ENCODE measurements at places on chromosomes 4 and X.
A peak's percentile ranks its signal among the peaks of the same experiment; 100 is the strongest.

DNA sequence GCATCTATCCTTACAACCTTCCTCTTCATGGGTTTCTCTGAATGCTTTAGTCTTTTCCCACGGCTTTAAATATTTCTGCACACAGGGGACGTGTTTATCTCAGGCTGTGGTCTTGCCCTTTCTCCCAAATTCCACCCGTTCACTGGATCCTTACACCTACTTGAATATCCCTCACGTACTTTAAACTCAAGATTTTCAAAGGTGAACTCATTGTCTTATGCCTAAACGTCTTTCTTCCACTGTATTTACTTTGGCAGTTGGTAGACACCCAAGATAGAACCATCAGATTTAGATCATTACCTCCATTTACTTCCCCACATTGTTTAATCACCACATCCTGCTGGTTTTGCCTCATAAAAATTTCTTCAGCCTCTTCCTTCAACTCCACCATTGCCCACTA, 269.2 kb downstream of the CBLL2 start:
- no peak for DNase-seq

DNA sequence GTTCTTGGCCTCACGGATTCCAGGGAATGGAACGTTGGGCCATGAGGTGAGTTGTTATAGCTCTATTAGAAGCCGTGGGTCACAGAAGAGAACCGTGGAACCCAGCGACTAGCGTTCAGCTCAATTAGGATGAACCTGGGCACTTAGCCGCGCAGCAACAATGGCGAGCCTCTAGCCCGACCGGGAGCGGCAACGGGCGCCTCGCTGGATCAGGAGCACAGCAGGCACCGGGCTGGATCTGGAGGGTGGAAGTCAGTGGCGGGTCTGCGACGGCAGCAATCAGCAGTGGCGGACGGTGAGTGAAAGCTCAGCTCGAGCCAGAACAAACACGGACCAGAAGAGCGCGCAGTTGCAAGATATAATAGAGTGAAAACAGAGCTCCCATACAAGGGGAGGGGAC, 34.2 kb downstream of the AGA start:
- no peak for DNase-seq

DNA sequence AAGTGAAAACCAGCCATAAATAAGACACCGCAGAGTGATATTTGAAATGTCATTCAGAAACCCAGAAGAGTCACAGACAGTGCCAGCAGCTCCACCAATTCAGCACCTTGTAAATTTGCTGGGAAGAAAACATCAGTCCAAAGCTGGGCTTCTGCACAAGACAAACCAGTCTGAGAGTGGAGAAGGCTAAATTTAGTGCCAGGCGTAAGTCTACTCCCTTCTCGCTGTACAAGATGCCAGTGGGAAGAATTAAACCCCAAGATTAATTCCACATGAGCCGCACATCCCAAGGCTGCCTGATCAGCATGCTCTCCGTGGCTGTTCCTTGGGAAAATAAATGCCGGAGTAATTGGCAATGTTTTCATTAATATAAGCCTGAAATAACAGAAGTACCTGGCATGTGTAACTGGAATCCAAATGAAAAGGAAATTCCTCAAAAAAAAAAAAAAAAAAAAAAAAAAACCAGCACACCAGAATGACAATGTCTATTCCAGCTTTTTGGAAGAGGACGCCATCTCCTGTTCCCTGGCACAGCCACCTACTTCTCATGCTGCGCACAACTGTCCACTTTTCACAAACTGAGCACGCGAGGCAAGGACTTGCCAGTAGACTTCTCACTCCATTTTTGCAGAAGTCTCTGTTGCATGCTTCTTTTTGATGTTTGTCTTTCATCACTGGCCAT, 95.5 kb downstream of the NSUN7 start:
- DNase-seq = no peak

- no peak for DNase-seq
Observed at GRCh38 chrX:107560980-107561379, 67.3 kb upstream of the PRPS1 start.

DNA sequence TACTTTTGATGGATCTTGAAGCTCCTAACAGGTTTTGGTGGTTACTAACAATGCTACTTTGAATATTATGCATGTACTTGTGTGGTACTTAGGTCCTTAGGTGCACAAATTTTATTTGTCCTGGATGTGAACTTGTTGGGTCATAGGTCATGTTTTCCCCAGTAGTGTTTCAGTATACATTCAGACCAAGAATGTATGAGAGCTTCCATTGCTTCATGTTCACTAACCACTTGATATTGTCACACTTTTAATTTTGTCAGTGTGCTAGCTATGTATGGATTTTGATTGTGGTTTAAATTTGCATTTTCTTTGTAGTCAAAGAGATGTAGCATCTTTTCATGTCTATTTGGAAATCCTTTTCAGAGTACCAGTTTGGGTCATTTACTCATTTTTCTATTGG, 32.2 kb downstream of the CLCN3 start:
- DNase-seq = no peak

GRCh38 chr4:132564920-132565319, 584.2 kb upstream of the PCDH10 start:
- DNase-seq = no peak

DNA sequence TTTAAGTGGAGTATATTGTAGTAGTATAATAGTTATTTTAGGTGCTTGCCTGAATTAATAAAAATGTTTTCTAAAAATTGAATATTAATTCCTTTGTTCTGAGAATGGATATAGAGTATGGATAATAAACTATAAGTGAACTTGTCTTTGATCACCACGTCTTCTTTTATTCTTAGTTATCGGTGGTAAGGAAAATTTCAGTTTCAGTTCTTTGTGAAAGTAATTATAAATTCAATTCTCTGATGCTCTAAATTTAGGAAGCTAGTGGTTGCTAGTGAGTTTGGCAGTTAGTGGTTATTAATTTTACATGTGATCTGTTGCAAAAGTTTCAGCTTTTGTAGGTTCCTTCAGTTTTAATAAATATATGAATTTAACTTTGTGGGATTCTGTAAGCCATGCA, 30.8 kb downstream of the MRPL1 start:
- no peak for DNase-seq

DNA sequence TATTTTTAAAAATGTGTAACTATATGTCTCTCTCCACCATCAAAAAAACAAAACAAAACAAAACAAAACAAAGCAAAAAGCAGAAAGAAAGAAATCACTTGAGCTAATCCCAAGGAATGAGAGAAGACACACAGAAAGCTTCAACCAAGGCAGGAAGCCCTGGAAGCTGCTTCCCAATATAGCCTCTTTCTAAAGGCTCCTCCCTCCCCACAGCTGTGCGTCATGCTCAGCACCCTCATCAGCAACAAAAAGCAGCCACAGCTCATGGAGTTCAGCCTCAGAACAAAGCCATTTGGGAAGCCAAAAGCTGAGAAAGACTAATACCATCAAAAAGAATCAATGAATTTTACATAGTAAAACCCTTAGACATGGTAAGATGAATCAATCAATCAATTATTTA, 501.6 kb upstream of the SMIM31 start:
- DNase-seq = no peak

- DNase-seq = no peak
Observed at GRCh38 chrX:85569686-85570085, 190.2 kb upstream of the POF1B start.

- no peak for DNase-seq
Observed at GRCh38 chr4:119139822-119140252, 4.2 kb downstream of the MYOZ2 start.

DNA sequence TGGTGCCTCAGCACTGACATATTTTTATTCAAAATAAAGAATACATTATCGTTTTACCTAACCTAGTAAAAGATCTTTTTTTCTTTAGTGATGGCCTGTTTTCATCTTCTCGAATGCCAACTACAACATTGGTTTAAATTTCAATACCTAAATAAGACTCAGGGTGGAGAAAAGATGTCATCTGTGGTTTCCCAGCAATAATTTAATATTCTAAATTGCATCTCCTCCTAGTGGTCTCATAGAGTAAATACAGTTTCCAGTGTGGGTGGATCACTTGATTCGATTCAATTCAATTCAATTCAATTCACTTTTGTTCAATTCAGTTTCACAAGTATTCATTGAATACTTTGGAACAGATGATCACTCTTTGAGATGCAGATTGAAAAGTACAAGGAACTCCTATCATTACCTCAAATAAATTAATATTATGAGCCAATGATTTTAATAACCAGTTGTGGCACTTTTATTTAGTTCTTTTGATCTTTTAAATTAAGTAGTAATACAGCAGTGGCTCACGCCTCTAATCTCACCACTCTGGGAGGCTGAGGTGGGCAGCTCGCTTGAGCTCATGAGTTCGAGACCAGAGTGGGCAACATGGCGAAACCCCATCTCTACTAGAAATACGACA, 427.2 kb downstream of the FAT4 start:
- no peak for DNase-seq

- no peak for DNase-seq
Observed at GRCh38 chr4:185845966-185846365, 34.0 kb upstream of the SORBS2 start.

- no peak for DNase-seq
Observed at GRCh38 chr4:116099596-116099995, 985.8 kb downstream of the TRAM1L1 start.

DNA sequence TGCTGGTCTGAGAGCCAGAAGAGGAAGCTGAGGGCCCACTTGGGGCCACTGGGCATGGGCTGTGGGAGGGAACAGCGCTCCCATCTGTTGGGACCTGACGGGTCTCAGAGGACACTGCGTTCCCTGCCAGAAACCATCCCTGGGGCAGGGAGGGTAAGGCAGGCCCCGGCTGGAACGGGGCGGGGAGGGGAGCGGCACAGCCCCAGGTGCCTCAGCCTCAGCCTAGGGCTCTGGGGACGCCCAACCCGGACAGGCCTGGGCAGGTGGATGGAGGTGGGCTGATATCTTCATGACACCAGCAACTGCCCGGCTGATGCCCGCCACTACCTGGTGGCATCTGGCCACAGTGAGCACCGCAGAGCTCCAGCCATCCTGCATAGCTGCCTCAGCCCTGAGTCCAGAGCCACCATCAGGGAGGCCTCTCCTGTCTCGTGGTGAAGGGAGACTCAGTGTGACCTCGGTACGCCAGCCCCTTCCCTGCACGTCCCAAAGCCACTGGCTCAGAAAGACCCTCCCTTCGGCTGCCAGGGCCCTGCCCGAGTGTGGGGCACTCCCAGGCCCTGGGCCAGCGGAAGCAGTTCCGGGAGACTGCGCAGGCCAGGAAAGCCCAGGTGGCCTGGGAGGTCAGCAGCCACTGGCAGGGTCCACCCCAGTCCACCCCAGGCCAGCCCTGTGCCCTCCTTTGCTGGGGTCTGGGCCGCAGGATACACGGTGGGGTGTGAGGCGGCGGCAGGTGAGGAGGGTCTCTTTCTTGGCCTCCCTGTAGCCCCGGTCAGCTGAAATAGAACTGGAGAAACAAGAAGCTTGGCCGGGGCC, 34.6 kb upstream of the FGFR3 start:
- no peak for DNase-seq

GRCh38 chr4:2962614-2963174, 512 bp downstream of the NOP14 start:
- DNase-seq = no peak

- DNase-seq = no peak
Observed at GRCh38 chrX:34140816-34141215, 8.7 kb upstream of the FAM47A start.

GRCh38 chr4:6873792-6874461, 35.7 kb upstream of the TBC1D14 start:
- DNase-seq = peak; percentile 80

- no peak for DNase-seq
Observed at GRCh38 chr4:17092736-17093437, 194.4 kb upstream of the LDB2 start.

DNA sequence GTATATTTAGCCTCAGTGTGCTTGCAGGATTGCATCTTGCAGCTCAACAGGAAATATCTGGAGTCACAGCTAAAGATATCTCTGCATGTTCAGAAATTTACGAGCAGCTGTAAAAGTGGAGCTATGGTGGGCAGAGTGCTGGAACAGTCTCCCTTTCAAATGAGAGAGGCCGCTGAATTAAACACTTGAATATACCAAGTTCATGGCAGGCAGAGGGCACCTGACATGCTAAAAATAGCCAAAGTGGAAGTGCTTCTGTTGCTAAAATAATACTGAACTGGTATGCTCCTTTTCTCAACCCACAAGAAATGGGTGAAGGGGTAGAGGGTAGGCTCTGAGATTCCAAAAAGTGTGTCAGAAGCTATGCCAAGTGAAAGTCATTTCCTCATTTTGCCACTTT, 98.1 kb downstream of the MGST2 start:
- no peak for DNase-seq

GRCh38 chr4:160450876-160451275, 1348.0 kb downstream of the RAPGEF2 start:
- DNase-seq = no peak

DNA sequence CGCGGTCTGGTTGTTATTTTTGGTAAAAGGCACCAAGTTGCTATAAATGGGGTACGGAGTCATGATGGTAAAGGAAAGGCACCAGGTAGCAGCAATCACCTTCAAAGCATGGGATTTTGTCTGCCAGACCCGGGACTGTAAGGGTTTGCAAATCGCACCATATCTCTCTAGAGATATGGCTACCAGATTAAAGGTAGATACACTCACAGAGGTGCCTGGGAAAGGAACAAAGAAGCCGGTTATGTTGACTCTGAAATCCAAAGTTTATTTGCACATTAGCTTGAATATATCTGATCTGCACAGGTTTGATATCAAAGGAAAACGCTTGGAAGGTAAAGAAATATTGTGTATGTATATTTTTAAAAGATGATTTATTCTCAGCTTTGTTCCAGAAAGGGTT, 4.6 kb downstream of the CCKAR start:
- no peak for DNase-seq

GRCh38 chrX:110089656-110090403, 86.9 kb downstream of the TMEM164 start:
- no peak for DNase-seq

- DNase-seq = no peak
Observed at GRCh38 chr4:67751260-67751659, 2.9 kb downstream of the GNRHR start.
